NCI-H146 (cell line): ENCODE measurements at places on chromosomes 2 and 18.

- DNase-seq: no peak
These were observed 927.3 kb upstream of the ACVR2A start for GRCh38 chr2:146917431-146918042.

DNA sequence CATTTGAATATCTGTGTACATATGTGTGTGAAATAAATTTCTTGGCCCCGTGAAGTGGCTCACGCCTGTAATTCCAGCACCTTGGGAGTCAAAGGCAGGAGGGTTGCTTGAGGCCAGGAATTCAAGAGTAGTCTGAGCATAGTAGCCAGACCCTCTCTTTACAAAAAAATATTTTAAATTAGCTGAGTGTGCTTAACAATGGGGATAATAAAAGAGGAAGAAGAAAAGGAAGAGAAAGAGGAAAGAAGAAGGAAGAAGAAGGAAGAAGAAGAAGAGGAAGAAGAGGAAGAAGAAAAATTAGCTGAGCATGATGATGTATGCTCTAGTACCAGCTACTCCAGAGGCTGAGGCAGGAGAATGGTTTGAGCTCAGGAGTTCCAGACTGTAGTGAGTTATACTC lies 52.1 kb upstream of the XPO1 start:
- DNase-seq: no peak

DNA sequence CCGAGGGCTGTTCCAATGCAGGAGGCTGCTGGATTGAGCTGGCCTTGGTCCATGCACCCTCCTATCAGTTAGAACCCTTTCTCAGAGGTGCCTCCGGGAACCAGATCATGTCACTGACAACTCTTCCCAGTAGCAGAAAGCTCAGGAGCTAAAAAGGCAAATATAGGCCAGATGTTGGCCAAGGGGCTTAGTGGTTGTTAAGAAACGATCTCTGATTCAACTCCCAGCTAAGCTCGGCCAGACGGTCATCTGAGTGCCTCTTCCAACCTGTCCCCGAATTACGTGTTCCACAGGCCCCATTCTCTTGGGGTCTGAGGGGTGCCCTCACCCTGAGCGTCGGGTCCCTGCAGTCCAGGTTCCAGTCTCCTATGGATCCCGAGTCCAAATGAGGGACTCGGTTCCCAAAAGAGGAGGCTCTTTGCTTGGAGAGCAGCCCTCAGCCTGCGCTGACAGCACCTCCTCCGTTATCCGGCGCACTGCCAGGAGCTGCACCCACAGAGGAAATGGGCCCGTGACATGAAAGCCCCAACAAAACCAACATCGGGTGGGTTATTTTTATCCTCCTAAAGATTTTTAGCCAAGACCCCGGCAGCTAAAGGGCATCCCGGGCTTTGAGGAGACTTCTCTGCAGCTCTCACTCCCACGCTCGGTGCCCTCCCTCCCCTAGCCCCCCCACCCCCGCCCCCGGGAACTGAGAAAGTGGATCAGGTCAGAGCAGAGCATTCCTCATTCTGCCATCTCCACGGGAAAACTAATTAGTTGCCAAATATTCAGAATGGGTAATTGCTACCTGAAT lies 106.6 kb upstream of the ID2 start:
- no peak for DNase-seq

DNA sequence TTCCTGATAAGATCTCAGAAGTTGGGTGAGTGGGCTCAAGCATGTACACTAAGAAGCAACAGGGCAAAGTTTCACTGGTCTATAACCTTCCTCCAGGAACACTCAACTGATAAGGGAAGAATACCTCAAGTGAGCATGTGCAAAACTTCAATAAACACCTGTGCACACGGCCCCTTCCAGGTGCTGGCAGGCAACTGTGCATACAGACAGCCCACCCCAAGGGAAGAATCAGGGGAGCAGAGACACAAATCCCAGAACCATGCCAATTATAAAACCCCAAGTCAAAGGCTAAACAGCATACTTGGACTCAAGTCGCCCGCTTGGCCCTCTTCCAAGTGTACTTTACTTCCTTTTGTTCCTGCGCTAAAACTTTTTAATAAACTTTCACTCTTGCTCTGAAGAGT lies 85.9 kb upstream of the RTN4 start:
- peak; percentile 29 for DNase-seq

DNA sequence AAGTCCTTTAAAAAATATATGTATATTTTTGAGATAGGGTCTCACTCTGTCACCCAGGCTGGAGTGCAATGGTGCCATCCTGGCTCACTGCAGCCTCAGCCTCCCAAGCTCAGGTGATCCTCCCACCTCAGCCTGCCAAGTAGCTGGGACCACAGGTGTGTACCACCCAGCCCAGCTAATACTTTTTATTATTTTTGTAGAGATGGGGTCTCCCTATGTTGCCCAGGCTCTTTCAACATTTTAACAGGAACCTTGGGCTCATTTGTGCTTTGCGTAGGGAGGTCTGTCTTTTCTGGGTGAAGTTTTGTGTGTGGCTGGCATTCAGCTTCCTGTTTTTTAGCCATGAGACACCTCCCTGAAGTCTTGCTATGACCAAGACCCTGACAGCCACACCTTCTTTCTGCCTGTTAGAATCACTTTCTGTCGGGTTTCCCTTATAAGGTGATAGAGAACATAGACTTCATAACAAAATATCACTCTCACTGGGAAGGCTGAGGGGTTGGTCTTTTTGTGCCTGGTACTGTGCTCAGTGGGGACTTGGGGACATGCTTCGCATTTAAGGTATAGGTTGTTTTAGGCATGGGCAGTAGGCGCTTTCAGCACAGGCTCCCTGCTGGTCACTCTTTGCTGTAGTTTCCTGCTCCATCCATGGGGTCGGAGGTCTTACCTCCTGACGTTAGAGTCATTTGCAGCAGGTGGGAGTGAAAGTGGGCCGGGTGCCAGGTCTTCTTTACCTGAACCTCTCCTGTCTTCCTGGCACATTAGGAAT lies 3.4 kb downstream of the RAB31 start:
- DNase-seq: peak; percentile 39

DNA sequence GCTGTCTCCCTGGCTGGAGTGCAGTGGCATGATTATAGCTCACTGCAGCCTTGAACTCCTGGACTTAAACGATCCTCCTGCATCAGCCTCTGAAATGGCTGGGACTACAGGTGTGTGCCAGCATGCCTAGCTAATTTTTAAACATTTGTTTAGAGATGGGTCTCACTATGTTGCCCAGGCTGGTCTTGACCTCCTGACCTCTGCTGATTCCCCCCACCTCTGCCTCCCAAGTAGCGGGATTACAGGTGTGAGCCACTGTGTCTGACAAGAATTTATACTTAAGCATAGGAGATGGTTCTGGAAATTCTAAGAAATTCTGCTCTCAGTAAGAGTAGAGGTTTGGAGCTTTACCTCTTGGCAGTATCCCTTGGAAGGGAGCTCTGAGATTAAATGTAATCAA lies 18.2 kb downstream of the MTHFD2 start:
- DNase-seq: no peak
